Esophagus squamous epithelium (tissue), 5 donors: ENCODE measurements at places on chromosomes 2 and 18.

- H3K27ac ChIP-seq, result no peak overlapping the region
- no peaks in the 10 kb centered on the region for H3K27me3 ChIP-seq
- H3K4me1 ChIP-seq, result no peaks in the 10 kb centered on the region
Measured at GRCh38 chr2:143284087-143284675, 155.0 kb downstream of the ARHGAP15 start.

DNA sequence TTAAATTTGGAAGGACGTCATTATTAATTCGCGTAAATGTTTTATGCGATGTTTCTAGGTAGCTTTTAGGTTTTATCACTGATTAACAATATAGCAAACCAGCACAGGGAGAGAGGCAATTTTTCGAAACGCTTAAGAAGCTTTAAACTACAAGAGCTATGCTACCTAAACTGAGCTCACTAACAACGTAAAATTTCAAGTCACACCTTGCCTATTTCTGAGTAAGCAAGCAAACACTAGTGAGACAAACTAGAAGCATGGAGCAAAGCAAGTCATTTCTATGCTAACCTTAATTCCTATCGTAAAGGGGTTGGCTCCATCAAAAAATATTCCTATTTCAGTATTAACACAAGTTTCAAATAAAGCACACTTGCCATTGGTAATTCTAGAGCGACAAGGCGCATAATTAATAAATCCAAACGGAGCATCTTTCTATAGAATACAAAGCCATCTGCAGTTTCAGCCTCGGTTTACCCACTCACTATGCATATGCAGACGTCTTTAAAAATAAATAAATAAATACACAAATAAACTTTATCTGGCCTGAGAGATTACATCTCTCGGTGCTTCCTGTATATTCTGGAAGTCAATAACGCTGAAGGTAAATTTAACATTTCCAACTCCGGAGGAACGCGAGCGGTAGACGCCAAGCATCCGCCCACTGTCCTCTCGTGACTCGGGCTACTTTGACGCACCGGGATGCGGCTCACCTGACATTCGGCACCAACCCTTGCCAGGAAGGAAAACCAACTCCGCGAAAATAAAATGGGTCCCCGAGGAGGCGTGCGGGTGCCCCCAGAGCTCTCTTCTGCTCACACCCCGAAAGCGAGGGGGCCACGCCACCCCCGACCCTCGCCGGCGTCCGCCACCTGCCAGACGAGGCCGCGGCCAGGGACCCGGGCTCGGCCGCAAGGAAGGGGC, 947 bp downstream of the ITSN2 start:
- no peaks in the 10 kb centered on the region for H3K36me3 ChIP-seq
- no peak for DNase-seq
- peaks cover 5% of the 10 kb centered on the region for H3K4me1 ChIP-seq
- H3K27me3 ChIP-seq, result no peaks in the 10 kb centered on the region
- peak overlapping the region; percentile 98 for H3K4me3 ChIP-seq

DNA sequence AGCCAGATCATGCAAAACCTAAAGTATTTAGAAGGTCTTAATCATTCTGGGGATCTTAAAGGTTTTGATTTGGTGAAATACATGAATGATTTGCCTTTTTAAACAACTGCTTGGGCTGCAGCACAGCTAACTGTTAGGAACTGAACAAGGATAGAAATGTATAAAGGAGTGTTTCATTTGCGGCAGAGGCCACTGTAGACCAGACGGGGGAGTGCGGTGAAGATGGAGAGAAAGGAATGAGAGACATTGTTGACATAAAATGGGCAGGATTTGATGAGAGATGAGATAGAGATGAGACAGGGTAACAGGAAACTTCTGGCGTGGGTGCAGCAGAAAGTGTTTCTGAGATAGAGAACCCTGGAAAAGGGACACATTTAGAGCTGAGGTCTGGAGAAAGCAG, 308.1 kb downstream of the TMX3 start:
- H3K4me3 ChIP-seq, result no peak overlapping the region
- H3K27ac ChIP-seq, result no peak overlapping the region
- H3K4me1 ChIP-seq, result no peaks in the 10 kb centered on the region
- H3K27me3 ChIP-seq, result no peaks in the 10 kb centered on the region

DNA sequence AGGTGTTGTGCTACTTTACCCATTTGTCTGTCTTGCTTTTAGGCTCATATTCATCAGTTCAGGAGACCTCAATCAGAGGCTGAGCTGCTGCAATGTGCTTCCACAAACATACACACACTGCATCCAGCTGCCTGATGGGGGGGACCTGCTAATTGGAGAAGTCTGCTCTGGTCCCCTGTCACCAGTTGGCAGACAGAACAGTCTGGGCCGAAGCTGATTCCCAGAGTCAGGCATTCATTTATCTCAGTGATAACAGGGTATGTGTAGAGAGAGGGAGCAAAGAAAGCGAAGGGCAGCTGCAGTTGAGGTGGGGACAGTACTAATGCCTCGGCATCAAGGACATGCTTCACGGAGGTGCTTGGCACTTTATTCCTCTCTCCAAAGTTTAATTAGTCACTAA, 584.3 kb upstream of the PIK3C3 start:
- no peaks in the 10 kb centered on the region for H3K36me3 ChIP-seq
- H3K27me3 ChIP-seq, result no peaks in the 10 kb centered on the region
- H3K4me1 ChIP-seq, result no peaks in the 10 kb centered on the region
- H3K27ac ChIP-seq, result no peak overlapping the region

DNA sequence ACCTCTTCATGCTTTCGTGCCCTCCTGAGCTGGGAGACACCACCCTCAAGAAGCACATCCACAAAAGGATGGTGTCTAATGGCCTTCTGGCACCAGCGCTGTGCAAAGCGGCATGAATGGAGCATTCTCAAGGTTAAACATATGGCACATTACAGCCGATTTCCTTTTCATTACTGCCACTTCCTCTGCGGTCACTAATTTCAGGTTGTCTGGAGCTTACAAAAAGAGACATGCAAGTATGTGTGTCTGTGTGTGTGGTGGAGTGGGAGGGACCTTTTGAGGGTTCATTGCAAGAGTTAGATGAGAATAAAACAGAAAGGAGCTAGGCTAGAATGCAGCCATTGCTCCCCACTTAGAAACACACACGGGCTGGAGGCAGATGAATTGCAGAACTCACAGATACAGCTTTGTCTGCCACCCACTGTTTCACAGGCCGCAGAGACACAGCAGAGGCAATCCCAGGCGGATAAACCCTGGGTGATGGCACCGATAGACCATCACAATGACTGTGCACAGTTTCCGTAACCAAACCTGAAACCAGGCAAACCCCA, 76.0 kb downstream of the TGIF1 start:
- no peak overlapping the region for H3K4me3 ChIP-seq
- H3K27me3 ChIP-seq, result no peaks in the 10 kb centered on the region
- H3K4me1 ChIP-seq, result no peaks in the 10 kb centered on the region
- H3K27ac ChIP-seq, result no peak overlapping the region

DNA sequence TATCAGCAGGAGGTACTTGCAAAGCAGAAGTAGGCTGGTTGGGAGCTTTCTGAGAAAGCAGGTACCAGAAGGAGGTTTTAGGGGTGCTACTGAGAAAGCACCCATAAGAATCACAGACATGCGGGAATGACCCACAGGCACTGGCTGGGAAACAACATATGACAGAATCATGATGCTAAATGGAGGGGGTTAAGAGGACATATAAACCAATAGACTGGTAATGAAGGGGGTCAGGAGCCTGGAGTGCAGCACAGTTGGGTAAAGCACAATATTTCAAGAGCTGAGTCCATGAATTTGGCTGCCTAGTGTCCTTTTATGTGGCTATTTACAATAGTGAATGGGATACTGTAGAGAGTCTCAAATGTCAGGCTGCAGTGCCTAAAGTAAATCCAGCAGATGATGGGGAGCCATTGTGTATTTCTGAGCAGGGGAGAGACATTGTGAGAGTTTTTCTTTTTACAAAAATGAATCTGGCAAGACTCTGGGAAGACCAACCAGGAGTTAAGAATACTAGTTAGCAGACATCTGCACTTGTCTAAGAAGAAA, 27.6 kb upstream of the GMCL1 start:
- no peak overlapping the region for H3K27ac ChIP-seq
- peaks cover 68% of the 10 kb centered on the region for H3K36me3 ChIP-seq
- no peaks in the 10 kb centered on the region for H3K27me3 ChIP-seq
- no peak overlapping the region for H3K4me3 ChIP-seq

DNA sequence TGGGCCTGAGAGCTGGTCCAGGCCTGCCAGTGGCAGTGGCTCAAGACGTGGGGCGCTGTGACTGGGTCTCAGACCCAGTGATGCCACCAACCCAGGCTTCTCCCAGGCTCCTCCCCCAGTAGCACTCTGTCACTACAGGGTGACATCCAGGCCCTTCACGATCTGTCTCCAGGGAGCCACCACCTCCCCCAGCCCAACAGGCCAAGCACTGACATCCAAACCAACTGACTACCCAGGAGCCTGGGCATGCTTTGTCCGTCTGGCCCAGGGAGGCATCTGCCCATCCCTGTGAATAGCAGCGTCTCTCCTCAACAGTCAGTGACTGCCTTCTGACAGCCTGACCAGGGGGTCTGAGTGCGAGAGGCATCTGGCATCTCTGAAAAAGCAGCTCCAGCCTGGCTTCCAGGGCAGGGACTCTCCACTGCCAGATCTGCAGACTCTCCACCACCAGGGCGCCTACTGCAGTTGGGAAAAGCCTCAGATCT, 13.0 kb downstream of the TEX44 start:
- no peaks in the 10 kb centered on the region for H3K27me3 ChIP-seq
- H3K36me3 ChIP-seq, result no peaks in the 10 kb centered on the region
- H3K4me3 ChIP-seq, result no peak overlapping the region
- peaks cover 28% of the 10 kb centered on the region for H3K4me1 ChIP-seq

- H3K27ac ChIP-seq, result peak overlapping the region; percentile 83
- H3K36me3 ChIP-seq, result no peaks in the 10 kb centered on the region
- DNase-seq, result no peak
- peaks cover 32% of the 10 kb centered on the region for H3K4me1 ChIP-seq
Measured at GRCh38 chr2:101328474-101329007, 20.0 kb upstream of the RNF149 start.

GRCh38 chr2:8657423-8658062, 24.3 kb upstream of the ID2 start:
- no peaks in the 10 kb centered on the region for H3K27me3 ChIP-seq
- no peaks in the 10 kb centered on the region for H3K4me1 ChIP-seq
- no peak overlapping the region for H3K4me3 ChIP-seq
- no peak for DNase-seq
- no peak overlapping the region for H3K27ac ChIP-seq
- H3K36me3 ChIP-seq, result no peaks in the 10 kb centered on the region

- no peak overlapping the region for H3K27ac ChIP-seq
- no peaks in the 10 kb centered on the region for H3K36me3 ChIP-seq
- DNase-seq, result no peak
- no peak overlapping the region for H3K4me3 ChIP-seq
- no peaks in the 10 kb centered on the region for H3K4me1 ChIP-seq
- H3K27me3 ChIP-seq, result no peaks in the 10 kb centered on the region
Measured at GRCh38 chr18:69239849-69240674, 160.6 kb upstream of the DOK6 start.

GRCh38 chr18:8629602-8630001, 20.4 kb downstream of the RAB12 start:
- H3K27ac ChIP-seq, result no peak overlapping the region
- no peak for DNase-seq
- H3K36me3 ChIP-seq, result peaks cover 86% of the 10 kb centered on the region
- no peaks in the 10 kb centered on the region for H3K27me3 ChIP-seq

DNA sequence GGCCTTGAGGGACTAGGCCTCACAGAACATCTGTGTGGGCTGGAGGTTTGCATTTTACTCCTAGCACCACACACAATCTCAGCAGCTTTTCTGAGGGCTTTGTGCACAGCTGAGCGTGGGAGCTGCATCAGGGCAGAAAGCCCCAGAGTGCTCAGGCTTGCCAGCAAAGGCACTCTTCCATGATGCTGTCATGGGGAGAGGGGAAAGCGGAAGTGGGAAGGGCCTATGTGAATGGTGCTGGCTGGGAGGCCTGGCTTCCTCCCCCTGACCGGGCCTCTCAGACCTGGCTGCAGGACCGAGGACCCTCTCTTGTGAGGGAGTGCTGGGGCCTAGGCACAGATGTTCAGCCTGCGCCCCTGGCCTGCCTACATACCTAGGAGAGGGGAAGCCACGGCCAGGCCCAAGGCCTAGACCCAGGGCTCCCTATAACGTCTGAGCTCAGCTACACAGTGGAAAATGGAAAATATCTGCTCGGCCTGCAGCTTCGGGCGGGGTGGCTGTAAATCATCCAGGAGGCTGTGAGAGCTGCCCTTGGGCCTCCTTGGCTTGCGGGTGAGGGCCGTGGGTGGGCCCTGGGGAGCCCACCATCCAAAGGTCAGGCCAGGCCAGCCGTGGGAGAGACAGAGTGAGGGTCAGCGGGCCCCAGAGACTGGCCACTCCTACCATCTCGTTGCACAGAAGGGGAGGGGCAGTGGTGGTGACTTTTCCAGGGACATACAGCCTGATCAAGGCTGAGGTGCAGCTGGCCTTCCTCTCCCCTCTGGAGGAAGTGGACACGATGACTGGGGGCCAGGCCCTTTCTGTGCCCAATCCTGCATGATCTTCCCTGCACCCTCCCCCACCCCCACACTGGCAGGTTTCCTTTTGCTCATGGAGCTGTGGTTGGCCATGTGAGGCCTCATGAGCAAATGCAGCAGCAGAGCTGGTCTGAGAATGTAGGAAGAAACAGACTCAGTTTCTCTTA, 22.8 kb downstream of the GLI2 start:
- peaks cover 19% of the 10 kb centered on the region for H3K4me1 ChIP-seq
- no peak for DNase-seq
- peak overlapping the region; percentile 44 for H3K27ac ChIP-seq
- no peaks in the 10 kb centered on the region for H3K27me3 ChIP-seq
- H3K4me3 ChIP-seq, result no peak overlapping the region
- H3K36me3 ChIP-seq, result no peaks in the 10 kb centered on the region

DNA sequence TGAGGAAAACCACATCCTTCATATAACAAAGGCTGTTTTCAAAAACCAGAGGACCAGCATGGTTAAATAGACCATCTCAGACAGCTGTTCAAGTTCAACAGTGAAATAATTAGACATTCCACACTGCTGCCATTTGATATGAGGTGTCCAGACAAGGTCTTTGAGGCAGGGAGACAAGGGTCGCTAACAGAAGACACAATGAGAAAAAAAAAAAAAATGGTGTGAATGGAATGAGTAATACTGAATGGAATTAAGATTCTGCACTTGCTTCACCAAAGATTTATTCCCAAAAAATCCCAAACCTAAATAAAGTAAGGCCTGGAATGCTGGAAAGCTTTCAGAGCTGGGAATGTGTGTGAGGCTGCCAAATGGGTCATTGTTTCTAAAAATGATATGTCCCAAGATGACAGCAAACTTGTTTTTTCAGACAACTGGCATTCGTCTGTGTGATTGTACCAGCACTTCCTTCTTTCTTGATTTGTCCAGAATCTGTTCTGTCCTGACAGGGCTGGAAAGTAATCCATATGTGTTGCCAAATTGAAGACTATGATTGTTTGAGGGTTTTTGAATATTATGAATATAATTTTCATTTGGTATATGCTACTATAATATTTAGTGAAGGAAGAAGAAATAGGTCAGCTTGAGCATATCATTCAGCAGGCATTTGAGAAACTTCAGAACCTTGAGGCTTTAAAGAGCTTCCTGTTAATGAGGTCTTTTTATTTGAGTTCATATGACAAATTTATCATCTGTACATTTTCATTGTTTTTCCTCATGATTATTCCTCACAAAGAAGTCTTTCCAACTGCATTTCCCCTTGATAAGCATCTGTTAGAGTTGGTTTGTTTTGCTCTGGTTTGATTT, 85.2 kb upstream of the ITGA4 start:
- no peaks in the 10 kb centered on the region for H3K27me3 ChIP-seq
- DNase-seq, result no peak
- H3K4me3 ChIP-seq, result no peak overlapping the region
- H3K27ac ChIP-seq, result no peak overlapping the region
- H3K4me1 ChIP-seq, result no peaks in the 10 kb centered on the region

GRCh38 chr2:176599796-176600485, 330.7 kb downstream of the MTX2 start:
- no peak overlapping the region for H3K4me3 ChIP-seq
- no peaks in the 10 kb centered on the region for H3K4me1 ChIP-seq
- no peaks in the 10 kb centered on the region for H3K27me3 ChIP-seq
